ENCODE measurements at places on chromosomes 5 and 9. TPM values are rescaled to one million over a fixed set of nuclear protein-coding genes. Genes with fewer than 3 reads are reported as not detected.

CCDC152 gene
- total RNA-seq, result not detected

CER1 gene
- not detected for total RNA-seq

GRCh38 chr5:39164529-39165402, 54.6 kb downstream of the FYB1 start:
- DNase-seq, result peak; percentile 30

- DNase-seq, result no peak
Measured at GRCh38 chr9:27310582-27310981, 13.6 kb upstream of the EQTN start.

GRCh38 chr9:93085676-93086075, 10.3 kb upstream of the CARD19 start:
- DNase-seq, result no peak

DNA sequence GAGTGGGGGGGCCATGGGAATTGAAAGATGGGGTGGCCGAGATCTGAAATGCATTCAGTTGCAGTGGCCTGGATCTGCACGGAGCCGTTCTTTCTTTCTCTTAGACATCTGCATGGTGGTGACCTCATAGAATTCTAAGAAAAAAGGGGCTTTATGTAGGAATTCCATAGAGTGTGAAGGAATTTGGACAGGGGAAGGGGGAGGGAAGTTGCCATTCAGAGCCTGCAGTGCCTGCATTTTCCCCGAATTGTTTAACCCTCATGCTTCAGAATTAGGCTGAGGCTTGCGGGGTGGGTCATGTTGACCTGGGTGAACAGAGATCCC, 4.9 kb downstream of the NEK6 start:
- DNase-seq, result no peak

Measured in mammary epithelial cell (primary cell).